Stimulated activated naive B cell treated with anti-CD40 and anti-IgM and Interleukin-4, amounts not matched to agents 10 μg/mL and 1 μg/mL and 100 μg/mL, for 72 hours (primary cell): ENCODE measurements at places on chromosomes 1 and 21.
A peak's percentile ranks its signal among the peaks of the same experiment; 100 is the strongest.

GRCh38 chr21:36035381-36035791 lies 24.9 kb downstream of the SETD4 start:
- no peak for DNase-seq
- no peak overlapping the region for H3K4me3 ChIP-seq
- no peaks in the 10 kb centered on the region for H3K27me3 ChIP-seq

DNA sequence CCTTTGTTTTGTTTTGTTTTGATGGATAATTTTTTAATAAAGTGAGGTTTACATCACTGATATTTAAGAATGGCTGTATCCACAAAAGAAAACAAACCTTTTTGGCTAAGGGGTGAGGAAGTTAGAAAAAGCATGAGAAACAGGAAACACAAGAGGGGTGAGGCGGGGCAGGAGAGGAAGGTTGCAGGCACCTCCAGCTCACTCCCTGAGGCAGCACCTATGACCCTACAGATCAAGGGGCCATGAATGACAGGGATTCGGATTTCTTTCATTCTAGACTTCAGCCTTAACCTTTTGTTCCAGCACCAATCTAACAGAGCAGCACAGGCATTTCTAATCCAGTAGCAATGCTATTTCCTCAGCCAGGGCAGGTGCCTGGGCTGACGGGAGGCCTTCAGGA lies 4.4 kb downstream of the CLCA4 start:
- no peaks in the 10 kb centered on the region for H3K4me1 ChIP-seq
- H3K27me3 ChIP-seq = peaks cover under 1% of the 10 kb centered on the region
- no peaks in the 10 kb centered on the region for H3K36me3 ChIP-seq
- H3K4me3 ChIP-seq = no peak overlapping the region
- no peak for DNase-seq

GRCh38 chr1:119926553-119926952 lies 30.2 kb upstream of the ADAM30 start:
- H3K27ac ChIP-seq = no peak overlapping the region
- H3K4me1 ChIP-seq = peaks cover 2% of the 10 kb centered on the region
- no peaks in the 10 kb centered on the region for H3K27me3 ChIP-seq
- H3K36me3 ChIP-seq = peaks cover 49% of the 10 kb centered on the region
- H3K4me3 ChIP-seq = no peak overlapping the region

DNA sequence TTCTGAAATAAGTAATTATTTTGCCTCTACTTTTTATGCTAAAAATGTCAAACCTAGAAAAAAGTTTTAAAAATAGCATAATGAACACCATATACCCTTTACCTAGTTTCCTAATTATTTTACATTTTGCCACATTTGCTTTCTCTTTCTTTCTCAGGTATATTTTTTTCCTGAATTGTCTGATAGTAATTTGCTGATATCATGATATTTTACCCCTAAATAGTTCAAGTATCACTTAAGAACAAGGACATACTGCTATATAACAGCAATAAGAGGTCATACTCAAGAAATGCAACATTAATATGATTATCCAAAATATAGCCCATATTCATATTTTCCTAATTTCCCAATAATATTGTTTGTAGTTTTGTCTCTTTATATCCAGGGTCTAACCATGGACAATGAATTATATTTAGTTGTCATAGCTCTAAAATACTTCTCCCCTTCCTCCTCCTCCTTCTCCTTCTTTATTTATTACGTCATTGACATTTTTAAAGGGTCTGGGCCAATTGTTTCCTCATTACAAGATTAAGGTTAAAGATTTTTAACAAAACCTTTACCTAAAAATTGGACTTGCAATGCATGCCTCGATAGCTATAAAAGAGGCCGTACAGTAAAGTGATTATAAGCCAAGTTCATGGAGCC lies 20.3 kb upstream of the SMYD2 start:
- peaks cover 5% of the 10 kb centered on the region for H3K4me1 ChIP-seq
- no peak overlapping the region for H3K4me3 ChIP-seq
- DNase-seq = no peak
- H3K27me3 ChIP-seq = peaks cover 70% of the 10 kb centered on the region

GRCh38 chr1:213166852-213167251 lies 115.8 kb downstream of the RPS6KC1 start:
- no peak overlapping the region for H3K27ac ChIP-seq
- no peak overlapping the region for H3K4me3 ChIP-seq
- peaks cover 12% of the 10 kb centered on the region for H3K36me3 ChIP-seq
- H3K4me1 ChIP-seq = no peaks in the 10 kb centered on the region
- no peaks in the 10 kb centered on the region for H3K27me3 ChIP-seq

- DNase-seq = no peak
- H3K4me1 ChIP-seq = peaks cover 29% of the 10 kb centered on the region
- no peaks in the 10 kb centered on the region for H3K27me3 ChIP-seq
- H3K27ac ChIP-seq = peak overlapping the region; percentile 56
- H3K4me3 ChIP-seq = no peak overlapping the region
Observed at GRCh38 chr1:150970808-150971582, 3.6 kb downstream of the CERS2 start.

DNA sequence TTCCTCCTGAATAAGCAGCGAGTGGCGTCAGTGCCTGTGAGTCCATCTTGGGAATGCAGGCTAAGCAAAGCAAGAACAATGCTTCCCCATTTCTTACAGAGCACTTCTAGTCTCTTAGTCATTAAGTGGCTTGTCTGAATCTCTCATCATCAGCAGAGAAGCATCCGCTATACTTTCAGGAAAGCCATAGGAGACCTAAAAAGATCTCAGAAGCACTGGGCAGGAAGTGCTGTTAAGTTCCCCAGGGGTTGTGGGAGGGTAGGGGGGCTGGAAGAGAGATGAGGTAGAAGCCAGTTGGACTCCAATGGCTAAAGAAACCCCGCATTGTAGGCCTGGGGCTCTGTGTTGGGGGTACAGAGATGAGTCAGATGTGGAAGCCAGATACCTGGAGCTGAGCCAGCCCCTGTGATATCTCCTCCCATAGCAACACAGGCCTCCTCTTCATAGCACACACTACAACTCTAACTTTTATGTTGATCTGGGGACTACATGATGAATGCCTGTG lies 44.9 kb downstream of the SYT6 start:
- no peak overlapping the region for H3K27ac ChIP-seq
- H3K4me1 ChIP-seq = peaks cover 6% of the 10 kb centered on the region
- H3K27me3 ChIP-seq = peaks cover 5% of the 10 kb centered on the region
- no peak for DNase-seq
- H3K4me3 ChIP-seq = no peak overlapping the region

DNA sequence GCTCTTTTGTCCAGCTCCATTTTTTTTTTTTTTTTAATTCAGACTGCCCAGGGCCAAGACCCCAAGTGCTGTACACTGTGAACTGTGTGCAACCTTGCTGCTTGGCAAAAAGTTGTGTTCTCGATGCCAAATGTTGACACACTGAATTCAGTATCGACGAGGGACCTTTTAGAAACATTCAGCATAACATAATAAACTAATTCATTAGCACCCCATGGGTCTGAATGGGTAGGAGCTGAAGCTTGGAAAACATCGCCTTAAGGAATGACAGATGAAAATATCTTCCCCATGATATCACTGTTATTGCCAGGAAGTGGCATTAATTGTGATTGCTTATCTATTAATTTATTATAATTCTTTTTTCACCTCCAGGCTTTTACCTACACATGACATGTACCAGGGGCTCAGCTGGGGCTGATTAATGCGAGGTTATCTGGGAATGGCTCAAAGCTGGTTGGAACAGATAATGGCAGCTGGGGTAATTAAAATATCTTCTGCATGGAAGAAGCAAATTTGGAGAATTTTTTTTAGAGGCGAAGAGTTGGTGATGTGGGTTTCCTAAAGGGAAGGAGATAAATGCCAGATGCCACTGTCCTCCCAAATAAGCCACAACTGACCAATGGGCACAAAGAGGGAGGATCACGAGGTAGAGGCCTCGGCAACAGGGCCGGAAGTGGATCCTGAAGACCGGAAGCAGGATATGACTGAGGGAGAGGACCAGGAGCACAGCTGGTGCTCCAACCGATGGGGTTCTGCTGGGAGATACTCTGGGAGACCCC lies 169.3 kb downstream of the GRIK3 start:
- H3K27me3 ChIP-seq = no peaks in the 10 kb centered on the region
- no peak for DNase-seq
- no peak overlapping the region for H3K27ac ChIP-seq

- peaks cover 36% of the 10 kb centered on the region for H3K36me3 ChIP-seq
- H3K27me3 ChIP-seq = no peaks in the 10 kb centered on the region
- no peak overlapping the region for H3K4me3 ChIP-seq
- peaks cover 3% of the 10 kb centered on the region for H3K4me1 ChIP-seq
- no peak overlapping the region for H3K27ac ChIP-seq
- no peak for DNase-seq
Observed at GRCh38 chr1:75745276-75745675, 20.8 kb downstream of the ACADM start.
